ENCODE measurements at places on chromosomes 5 and 9.

DNA sequence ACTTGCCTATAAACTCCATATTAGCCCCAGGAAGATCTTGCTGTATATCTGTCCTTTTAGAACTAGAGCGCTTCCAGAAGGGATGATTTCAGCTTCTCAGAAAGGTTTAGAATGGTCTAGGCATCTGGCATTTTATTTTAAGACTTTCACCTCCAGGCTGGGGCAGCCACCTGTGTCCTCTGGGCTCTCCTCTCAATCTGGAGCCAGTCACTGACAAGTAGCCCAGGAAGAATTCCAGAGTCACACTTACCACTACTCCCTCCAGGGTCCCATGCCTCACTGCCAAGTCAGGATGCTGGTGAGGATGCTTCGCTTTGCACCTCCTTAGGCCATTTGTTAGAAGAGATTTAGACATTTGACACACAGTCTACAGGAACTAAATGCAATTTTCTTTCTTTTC, 20.8 kb downstream of the B4GALT1 start:
- DNase-seq, result peak; percentile 25

- no peak for DNase-seq
Measured at GRCh38 chr5:173973616-173973969, 15.4 kb upstream of the C5orf47 start.

GRCh38 chr9:101440714-101441230, 5.2 kb upstream of the ALDOB start:
- no peak for DNase-seq

DNA sequence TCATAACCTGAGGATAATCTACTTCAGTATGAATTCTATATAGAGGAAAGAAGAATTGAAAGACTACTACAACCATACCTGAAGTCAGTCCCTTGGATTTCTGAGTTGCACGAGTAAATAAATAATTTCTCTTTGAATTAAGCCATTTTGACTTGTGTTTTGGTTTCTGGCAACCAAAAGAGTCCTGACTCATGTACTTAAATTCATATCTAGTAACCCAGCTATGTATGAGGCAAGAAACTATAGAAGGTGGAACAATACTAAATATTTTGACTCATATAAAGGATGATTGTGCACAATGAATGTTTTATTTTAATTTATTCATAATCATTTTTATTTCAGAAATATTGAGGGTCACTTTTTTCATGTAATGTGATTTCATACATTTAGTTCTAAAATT, 276.8 kb downstream of the MEF2C start:
- DNase-seq, result no peak

DNA sequence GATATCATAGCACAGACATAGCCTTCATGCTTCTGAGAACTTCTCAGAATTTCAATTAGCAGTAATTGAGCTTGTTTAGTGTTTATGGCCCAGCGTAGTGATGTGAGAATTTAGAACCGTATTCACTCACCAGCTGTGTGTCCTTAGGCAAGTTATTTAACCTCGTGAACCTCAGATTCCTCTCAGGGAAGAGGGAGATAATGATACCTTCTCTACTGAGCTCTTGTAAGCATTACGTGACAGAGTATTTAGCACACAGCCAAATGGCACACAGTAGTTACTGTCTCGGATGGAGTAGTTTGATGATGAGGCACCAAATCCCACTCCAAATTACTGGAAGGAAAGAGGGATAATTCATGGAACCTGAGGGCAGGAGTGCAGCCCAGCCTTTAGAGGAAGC, 429.3 kb downstream of the CCDC171 start:
- no peak for DNase-seq

DNA sequence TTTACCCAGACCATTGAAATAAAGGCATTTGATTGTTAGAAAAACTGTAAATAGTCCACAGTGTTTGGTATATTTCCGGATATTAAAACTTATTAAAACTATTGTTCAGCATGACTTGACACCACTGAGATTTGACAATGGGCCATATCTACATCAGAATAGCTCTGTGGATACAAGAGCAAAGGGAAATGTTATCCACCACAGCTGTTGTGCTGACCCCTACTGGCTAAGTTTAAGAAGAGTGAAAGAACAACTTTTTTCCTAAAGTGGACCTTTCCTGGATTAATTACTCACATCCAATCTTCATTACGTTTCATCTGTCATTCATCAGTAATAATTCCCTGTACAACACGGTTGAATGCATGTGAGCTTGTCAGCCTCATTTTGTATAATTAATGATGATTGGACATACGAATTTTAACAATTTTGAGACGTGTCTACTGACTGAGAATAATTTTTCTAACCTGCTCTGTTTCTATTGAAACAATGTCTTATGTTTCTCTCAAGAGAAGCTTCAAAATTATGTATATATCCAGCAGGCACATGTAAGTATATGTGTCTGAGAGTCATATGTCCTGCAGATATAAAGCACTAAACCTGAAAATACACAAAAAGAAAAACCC, 1952.6 kb downstream of the MAT2B start:
- DNase-seq, result no peak

All from activated effector memory CD4-positive, alpha-beta T cell treated with anti-CD3 and anti-CD28 coated beads, Interleukin-2, amount 50 U/mL, for 16 hours (primary cell).